Activated effector memory CD4-positive, alpha-beta T cell treated with Interleukin-2 at 50 U/mL for 16 hours (primary cell): ENCODE measurements at places on chromosomes 2 and 18.

GRCh38 chr2:236720974-236721540 lies 151.4 kb downstream of the ACKR3 start:
- DNase-seq: no peak

DNA sequence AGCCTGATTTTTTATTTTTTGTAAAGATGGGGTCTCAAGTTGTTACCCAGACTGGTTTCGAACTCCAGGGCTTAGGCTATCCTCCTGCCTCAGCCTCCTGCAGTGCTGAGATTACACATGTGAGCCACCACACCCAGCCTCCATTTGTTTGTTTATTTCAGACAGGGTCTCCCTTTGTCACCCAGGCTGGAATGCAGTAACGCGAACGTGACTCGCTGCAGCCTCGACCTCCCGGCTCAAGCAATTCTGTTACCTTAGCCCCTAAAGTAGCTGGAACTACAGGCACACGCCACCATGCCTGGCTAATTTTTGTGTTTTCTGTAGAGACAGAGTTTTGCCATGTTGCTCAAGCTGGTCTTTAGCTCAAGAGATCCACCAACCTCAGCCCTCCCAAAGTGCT lies 27.2 kb downstream of the UBXN4 start:
- DNase-seq: no peak

DNA sequence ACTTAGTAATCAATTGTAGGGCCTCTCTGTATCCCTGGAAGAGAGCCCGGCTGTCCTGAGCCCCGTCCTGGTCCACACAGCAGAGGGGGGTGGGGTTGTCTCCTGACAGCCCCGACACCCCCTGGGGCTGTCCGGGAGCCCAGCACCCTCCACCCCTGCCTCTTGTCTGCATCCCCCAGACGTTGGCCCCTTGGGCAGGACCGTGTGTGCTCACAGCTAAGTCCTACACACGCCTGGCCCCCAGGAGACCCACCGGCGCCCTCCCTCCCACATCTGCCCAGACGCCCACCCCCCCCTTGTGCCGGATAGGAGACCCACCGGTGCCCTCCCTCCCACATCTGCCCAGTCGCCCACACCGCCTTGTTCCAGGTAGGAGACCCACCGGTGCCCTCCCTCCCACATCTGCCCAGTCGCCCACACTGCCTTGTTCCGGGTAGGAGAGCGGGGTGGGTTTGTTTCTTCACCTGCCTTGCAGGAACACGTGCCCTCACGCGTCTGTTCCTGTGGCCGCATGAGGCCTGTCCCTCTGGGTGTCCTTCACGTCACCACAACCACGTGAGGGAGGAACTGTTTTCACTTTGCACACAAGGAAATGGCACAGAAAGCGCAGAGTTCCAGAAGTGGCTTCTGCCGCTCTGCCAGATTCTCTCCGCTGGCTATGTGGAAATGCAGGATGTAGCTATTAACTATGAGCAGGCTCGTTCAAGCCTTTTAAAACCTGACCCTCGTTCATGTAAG lies 61.1 kb upstream of the NFATC1 start:
- DNase-seq: no peak

GRCh38 chr2:105732101-105732500 lies 12.6 kb upstream of the NCK2 start:
- no peak for DNase-seq

- no peak for DNase-seq
Observed at GRCh38 chr18:9065864-9066263, 36.6 kb upstream of the NDUFV2 start.

GRCh38 chr18:11872479-11873136 lies 21.4 kb downstream of the CHMP1B start:
- no peak for DNase-seq

- no peak for DNase-seq
Observed at GRCh38 chr2:173545364-173545763, 190.7 kb downstream of the CDCA7 start.

DNA sequence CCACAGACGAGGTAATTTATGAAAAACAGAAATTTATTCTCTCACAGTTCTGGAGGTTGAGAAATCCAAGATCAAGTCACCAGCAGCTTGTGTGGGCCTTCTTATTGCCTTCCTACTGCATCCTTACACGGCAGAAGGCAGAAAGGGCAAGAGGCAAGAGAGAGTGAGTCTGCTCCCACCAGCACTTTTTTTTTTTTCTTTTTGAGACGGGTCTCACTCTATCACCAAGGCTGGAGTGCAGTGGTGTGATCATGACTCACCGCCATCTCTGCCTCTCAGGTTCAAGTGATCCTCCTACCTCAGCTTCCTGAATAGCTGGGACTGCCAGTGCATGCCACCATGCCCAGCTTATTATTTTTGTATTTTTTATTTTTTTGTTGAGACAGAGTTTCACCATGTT lies 78.5 kb upstream of the HK2 start:
- DNase-seq: no peak

GRCh38 chr2:227939271-227940027 lies 68.0 kb downstream of the DAW1 start:
- no peak for DNase-seq

- no peak for DNase-seq
Observed at GRCh38 chr2:66888791-66889631, 454.1 kb downstream of the MEIS1 start.

DNA sequence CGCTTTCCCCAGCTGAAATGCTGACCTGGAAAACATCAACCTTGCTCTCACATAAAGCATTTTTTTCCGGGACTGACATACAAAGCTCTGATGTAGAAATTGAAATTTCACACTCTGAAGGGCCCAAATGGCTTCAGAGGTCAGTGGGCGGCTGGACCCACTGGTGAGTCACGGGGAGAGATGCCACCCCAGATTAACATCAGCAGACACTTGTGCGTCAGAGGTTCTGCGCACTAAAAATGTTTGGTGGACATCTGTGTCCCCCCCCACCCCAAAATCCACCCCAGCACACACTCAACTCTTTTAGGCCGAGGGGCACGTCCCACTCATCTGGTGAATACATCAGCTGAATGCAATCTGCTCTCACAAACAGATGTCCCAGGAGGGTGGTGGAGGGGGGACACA lies 208.9 kb downstream of the ASB1 start:
- DNase-seq: no peak

GRCh38 chr2:110725370-110725769 lies 7.0 kb upstream of the ACOXL start:
- no peak for DNase-seq

- DNase-seq: no peak
Observed at GRCh38 chr18:61732854-61733253, 160.0 kb downstream of the RNF152 start.

DNA sequence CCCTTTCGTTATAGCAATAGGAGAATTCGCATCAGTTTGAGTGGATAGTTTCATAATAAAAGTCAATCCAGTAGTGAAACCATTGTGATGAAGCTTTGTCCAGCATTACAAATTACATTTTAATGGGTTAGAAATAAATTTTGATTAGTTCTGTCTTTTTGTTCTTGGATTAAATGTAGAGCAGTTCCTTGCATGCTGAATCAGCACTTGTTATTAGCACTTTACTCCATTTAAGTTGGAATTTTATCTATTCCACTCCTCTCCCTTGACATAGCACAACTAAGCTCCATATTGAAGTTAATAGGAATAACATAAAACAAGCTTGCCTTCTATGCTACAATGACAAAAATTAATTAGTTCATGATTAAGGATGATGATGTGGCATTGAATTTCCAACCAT lies 624.1 kb downstream of the CCDC85A start:
- DNase-seq: no peak
